ENCODE measurements at places on chromosomes 12 and 14.

DNA sequence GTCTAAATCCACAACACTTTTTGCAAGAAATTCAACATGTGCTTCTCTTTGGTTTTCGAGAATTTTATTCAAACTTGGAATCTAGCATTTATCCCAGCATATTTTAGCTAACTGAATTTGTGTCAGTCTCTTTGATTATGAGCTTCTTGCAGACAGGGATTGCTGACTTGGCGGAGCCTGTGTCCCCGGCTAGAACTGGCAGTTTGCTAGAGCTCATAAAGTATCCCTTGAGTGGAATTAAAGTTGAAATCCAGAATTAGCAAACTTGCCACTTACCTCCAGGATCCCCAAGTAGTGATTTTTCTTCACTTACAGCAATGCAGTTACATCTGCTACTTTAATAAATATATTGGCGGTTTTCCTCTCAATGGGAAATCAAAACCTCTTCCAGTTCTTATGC, 306.9 kb downstream of the AACS start:
- DNase-seq, result no peak

DNA sequence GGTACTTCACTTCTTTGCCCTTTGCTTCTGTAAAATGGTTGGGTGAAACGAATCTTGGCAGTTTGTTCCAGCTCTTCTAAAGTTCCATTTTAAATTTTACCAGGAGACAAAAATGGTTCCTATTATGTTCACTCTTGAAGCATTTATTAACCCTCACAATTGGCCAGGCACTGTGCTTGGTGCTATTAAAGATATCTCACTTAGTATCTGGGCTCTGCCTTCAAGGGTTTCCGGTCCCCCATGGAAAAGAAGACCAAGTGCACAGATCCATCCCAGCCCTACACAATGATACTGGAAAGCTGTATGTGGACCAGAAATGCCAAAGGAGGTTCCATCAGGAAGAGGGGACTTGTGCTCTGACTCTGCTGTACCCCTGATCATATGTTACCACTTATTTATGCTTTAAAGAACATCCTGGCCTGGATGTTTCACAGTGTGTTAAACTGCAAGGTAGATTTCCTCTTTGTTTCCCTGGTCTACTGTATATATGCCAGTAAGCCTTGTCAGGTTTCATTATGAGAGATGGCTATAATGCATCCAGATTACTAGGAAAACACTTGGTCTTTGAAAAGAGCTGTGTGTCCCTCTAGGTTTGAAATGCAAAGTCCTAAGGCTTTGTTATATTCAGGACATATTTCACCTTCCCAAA, 154.8 kb downstream of the PRKCH start:
- DNase-seq, result no peak

DNA sequence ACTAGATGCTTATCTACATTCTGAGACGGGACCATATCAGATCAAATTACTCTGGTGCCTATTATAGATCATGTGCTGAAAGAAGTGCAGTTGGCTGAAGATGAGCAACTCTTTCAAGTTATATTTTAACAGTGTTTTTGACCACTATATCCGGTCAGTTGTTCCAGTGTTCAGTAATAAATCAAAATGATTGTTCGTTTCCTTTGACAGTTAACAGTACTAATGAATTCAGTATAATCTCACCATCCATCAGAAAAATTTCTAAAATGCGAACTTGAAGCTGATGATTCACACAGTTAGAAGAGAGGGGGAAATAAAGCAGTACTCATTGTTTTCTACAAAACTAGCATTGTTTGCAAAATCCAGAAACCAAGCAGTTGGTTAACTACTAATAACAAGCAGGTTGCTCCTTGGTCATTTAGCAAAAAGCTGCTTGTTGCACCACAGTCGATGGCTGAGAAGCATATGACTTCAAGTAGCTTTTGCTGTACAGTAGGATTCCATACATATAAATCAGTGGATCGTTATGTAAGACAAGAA, 2.3 kb downstream of the RPS6KA5 start:
- no peak for DNase-seq

GRCh38 chr14:55073856-55074255, 22.4 kb downstream of the MAPK1IP1L start:
- no peak for DNase-seq

GRCh38 chr14:68790644-68791077, 2.2 kb downstream of the ZFP36L1 start:
- DNase-seq, result no peak

DNA sequence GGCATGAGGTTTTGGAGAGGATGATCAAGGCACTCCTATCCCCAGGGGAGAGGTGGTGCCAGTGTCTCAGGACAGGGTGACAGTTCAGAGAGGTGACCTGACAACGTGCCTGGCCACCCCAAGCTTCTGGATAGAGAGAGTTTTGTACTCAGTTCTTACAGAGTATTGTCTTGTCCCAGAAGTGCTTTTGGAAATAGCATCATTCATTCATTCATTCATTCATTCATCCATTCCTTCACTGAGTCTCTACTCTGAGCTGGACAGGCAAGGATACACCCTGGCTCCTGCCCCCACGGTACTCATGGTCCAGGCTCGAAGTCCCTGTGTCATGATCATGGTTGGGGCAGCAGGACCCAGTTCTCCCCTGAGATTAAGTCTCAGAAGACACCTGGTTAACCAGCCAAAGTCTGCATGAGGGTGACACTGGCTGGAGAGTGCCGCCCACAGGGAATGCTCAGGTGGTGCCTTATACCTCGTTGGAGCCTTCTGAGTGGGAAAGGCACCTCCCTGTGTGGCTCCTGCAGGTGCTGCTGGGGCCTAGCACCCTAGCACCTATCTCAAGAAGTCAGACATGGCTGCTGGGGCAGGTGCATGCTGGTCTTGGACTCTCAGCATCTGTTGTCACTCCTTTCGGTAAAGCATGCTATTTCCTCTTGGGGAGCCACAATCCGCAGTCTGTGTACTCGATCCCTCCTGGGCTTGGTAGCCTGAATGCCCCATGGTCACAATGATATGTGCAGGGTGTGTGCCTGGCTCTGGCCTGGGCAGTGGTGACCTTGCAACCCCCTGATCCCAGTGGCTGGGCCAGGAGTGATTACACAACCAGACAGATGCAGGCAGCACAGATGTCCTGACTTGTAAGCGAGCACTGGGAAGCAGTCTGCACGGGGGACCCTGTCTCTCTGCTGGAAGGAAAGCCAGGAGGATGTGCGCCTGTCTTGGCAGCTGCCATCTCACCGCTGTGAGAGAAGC, 57.8 kb downstream of the C14orf132 start:
- no peak for DNase-seq

DNA sequence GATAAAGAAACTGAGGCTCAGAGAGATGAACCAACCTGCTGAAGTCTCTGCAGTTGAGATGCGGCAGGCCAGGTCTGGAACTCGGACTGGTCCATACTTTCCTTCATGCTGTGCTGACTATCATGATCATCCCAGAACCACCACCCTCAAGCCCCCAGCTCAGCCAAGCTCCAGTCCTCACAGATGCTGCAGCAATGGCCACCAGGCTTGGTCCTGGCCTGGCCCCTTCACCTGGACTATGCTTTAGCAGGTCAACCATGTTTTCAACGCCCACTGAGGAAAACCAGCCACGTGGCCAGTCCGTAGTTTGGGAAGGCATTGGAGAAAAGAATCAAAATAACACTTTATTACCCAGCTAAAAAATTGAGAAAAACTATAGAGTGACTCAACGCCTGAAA, 1.4 kb downstream of the GPR68 start:
- DNase-seq, result no peak

- DNase-seq, result no peak
Observed at GRCh38 chr12:105956662-105957457, 181.9 kb downstream of the NUAK1 start.

GRCh38 chr12:78725951-78726580, 138.5 kb upstream of the SYT1 start:
- no peak for DNase-seq

- DNase-seq, result no peak
Observed at GRCh38 chr12:120121766-120122293, 5.3 kb upstream of the RAB35 start.
